ENCODE measurements at places on chromosomes 2 and 18.

DNA sequence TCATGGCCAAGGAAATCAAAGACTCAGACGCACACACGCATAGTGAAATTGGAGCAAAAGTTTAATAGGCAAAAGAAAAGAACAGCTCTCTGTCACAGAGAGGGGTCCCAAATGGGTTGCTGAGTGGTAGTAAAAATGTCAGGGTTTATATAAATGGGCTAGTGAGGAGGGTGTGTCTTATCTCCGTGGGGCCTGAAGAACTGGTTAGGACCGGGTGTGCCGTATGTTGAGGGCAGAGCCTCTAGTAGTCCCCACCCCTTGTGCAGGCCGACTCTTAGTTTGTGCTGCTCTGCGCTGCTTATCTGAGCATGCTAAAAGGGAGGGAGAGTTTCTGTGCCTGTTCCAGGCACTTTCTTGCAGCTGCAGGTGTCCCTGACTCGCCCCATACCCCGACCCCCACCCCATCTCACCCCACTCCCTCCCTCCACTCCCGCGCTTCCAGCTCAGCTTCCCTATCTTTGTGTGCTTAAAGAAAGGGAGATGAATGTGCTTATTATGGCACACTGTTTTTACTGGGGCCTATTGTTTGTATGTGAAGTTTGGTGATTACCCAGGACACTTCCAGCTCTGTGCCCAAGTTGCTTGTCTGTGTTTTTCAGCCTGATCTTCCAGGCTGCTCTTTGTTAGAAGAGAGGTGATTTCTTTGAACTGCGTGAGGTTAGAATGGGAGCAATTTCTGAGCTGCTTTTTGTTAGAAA lies 167.4 kb downstream of the SPAG16 start:
- DNase-seq, result no peak

DNA sequence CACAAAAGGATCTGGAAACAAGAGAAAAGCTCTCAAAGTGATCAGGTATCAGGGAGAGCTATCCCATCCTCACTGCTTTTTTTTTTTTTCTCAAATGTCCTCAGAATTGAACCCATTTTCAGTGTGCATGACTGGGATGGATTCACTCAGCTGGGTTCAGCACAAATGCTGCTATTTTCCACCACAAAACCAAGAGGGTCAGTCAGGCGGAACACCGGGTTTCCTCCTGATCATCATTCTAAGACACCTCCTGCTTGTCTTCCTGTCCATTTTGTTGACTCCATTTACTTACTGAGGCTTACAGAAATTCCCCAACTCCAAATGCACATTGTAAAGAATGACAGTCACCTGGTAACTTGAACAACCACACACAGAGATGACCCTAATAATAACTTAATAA lies 39.9 kb downstream of the CYRIA start:
- no peak for DNase-seq

GRCh38 chr2:108593547-108594098 lies 59.4 kb downstream of the LIMS1 start:
- peak; percentile 95 for DNase-seq

DNA sequence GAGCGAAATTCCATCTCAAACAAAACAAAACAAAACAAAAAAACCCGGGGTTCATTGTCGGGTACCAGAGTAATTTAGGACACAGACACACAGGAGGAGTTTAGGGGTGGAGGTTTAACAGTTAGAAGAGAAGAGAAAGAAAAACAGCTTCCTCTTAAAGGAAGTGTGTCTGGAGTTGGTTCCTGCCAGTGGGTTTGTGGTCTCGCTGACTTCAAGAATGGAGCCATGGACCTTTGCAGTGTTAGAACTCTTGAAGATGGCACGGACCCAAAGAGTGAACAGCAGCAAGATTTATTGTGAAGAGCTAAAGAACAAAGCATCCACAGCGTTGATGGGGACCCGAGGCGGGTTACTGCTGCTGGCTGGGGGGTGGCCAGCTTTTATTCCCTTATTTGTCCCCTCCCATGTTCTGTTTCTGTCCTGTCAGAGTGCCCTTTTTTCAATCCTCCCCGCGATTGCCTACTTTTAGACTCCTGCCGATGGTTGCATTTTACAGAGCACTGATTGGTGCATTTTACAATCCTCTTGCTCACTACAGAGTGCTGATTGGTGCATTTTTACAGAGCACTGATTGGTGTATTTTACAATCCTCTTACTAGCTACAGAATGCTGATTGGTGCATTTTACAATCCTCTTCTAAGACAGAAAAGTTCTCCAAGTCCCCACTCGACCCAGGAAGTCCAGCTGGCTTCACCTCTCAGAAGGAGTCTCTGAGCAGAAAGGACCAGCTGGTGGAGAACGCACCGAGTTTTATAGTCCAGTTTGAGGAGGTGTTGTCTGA lies 28.7 kb upstream of the ATP8B1 start:
- DNase-seq, result no peak

GRCh38 chr2:30499681-30500080 lies 52.6 kb downstream of the LCLAT1 start:
- no peak for DNase-seq

GRCh38 chr18:69898241-69898861 lies 49.3 kb downstream of the CD226 start:
- DNase-seq, result no peak

GRCh38 chr2:130376433-130377293 lies 20.8 kb downstream of the PTPN18 start:
- no peak for DNase-seq

GRCh38 chr18:8283891-8284585 lies 325.2 kb upstream of the RAB12 start:
- DNase-seq, result peak; percentile 71

DNA sequence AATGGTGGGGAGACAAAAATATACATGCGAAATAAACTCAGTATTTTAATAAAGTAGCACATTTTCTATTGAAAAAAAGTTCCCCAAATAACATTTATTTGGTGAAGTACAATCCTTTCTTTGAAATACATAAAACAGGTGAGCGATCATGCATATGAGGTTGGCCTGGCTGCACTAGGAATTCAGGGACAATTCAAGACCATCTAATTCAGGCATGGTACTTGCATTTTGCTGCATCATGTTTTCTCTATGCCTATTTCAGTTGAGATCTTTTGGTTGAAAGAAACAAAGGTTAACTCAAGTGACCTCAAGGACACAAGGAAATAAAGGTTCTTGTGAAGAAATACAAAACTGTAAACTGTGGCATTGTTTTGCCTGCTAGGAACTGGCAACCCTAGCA lies 19.8 kb upstream of the TAF4B start:
- DNase-seq, result no peak

- peak; percentile 53 for DNase-seq
Observed at GRCh38 chr2:74708883-74709282, 54.8 kb downstream of the SEMA4F start.

GRCh38 chr18:2570772-2571199 lies 519 bp downstream of the METTL4 start:
- peak; percentile 67 for DNase-seq

- DNase-seq, result no peak
Observed at GRCh38 chr2:8626572-8626971, 55.3 kb upstream of the ID2 start.

DNA sequence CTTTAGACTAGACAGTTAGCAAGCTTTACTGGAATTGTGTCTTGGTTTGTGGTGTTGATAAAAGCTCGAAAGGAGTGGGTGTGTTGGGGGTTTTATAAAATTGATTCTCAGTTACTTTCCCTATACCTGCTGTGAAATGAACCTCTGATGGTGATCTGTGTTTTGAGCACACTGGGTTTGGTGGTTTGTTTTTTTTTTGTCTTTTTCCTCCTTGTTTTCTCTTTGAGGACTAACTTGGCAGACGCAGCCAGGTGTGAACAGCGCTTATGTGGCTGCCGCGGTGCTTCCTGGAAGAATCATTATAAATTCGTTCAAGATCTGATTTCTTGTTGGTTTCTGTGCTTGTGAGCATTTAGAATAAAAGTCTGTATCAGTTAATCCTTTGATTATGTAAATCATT lies 28.5 kb downstream of the GRHL1 start:
- no peak for DNase-seq

- DNase-seq, result no peak
Observed at GRCh38 chr2:139217641-139218040, 437.5 kb upstream of the NXPH2 start.

GRCh38 chr2:64165706-64166105 lies 21.5 kb upstream of the PELI1 start:
- DNase-seq, result no peak

DNA sequence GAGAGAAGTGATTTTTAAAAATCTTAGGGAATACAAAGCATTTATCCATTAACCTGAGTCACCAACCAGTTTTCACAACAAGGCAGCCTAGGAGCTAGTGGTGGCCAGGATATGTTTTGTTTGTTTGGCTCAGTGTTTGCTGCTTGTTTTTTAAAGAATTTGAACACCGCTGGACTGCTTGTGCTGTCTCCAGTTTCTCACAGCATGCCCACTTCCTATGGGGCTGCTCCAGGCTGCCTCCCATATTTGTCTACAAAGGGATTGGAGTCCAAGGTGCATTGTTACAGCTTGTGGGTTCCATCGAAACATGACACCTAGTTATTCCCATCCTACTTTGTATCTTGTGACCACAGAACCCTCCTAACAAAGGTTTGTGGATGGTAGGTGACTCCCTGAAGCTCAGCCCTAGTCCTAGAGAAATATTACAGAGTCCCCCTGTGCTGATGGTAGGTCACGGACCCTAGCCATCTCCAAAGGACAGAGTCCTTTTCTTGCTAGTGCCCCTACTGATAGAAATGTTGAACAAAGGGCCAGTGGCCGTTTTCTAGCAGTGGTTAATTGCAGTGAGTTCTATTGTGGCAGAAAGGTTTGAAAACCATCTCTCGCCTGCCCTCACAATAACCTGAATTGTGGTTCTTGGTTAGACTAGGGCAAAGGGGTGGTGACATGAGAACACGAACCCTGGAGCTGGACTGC lies 23.2 kb downstream of the GPR39 start:
- DNase-seq, result peak; percentile 26

- no peak for DNase-seq
Observed at GRCh38 chr2:218223046-218223445, 6.1 kb downstream of the ARPC2 start.

DNA sequence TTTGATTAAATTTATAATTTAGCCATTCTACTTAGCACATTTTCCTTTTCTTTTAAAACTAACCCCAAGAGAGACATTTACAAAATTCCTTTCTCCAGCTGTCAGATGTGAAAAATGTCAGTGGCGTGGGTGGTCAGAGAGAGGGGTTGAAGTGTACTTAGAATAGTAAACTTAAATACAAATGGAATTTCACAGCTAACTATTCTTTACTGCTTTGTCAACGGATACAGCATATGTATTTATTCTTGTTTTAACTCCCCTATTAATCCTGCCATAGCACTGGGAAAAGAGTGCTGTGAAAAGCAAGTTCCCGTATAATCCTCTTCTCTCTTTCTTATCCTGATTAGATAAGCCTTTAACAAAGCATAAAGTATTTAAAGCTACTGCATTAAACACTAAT lies 191.4 kb upstream of the CHAC2 start:
- no peak for DNase-seq

GRCh38 chr2:123051136-123051535 lies 974.0 kb upstream of the CNTNAP5 start:
- no peak for DNase-seq

DNA sequence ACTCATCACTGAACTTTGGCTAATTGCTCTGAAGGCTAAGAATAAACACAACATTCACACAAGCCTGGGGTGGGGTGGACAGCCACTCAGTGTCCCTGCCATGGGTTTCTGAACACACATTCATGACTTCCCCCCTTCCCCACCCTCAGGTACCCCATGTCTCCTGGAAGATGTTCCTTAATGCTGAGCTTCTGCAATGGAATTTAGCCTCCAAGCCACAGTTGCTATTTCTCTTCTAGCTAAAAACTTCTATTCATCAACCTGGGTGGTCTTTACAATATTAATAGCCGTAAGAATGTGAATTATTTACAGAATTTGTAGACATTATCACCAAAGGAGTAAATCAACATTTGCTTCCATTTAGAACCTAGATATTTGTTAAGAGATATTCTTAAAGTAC lies 175.1 kb downstream of the ACKR3 start:
- no peak for DNase-seq

- no peak for DNase-seq
Observed at GRCh38 chr2:182904844-182905243, 38.4 kb upstream of the FRZB start.

GRCh38 chr2:193963472-193964119 lies 1693.4 kb upstream of the SLC39A10 start:
- DNase-seq, result peak; percentile 8

DNA sequence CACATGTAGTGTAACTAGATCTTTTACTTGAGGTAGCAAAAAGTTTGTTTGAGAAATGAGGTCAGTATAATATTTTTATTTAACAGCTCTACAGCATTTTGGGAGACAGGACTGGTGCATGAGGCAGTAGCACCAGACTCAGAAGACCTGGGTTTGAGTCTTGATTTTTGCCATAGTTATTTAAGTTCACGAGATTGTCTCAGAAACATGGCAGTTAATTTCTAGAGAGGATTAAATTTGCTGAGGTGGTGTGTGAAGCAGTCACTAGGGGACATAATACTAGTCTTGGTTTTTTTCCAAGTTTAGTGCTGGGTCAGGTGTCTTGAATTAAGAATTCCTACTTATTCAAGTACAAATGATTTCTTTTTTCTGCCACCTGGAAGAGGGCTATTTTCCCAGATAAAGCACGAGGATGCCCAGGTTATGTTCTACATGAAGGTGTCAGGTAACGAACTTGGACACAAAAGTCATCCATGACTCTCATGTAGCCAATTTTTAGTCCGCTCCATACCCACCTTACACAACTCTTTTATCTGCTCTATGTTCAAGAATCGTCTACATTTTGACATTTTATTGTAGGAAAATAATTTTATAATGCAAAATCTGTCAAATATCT lies 1.4 kb downstream of the MARCHF7 start:
- DNase-seq, result peak; percentile 47

DNA sequence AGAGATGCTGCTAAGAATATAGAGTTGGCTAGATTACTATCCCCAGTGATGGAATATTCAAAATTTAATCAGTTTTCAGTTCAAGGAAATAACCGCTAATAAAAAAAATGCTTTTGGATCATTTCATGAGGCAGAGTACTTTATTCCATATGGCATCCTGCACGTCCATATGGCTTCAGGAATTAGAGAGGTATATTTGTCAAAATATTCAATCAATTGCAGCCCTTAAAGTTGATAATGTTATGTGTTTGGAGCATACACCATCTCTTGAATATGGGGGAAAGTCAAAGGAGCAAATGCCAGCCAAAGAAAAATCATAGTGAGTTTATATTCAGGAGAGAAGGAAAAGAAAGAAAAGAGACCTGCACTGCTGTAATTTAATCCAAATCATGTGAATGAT lies 266.4 kb downstream of the TMEM182 start:
- no peak for DNase-seq

DNA sequence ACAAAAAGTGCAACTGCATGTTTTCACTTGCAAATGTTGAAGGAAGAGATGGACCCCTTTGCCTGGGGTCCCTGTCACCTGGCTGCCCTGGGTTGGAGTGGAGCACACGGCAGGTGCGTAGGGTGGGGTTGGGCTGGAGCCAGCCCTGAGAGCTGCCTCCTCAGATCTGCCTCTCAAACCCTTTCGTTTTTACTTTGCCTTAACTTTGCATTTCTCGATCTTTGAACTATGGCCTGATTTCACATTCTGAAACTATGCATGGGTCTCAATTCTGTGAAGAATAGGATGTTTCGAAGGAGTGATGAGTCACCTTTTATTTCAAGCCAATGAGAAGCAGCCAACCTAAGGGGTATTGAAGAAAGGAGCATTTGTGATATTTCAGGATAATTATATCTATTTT lies 132.8 kb downstream of the ACOXL start:
- DNase-seq, result no peak
